ENCODE measurements at places on chromosomes 4 and X. TPM values are rescaled to one million over a fixed set of nuclear protein-coding genes. Genes with fewer than 3 reads are reported as not detected.

The ABCG2 gene
- 1.8 TPM for total RNA-seq

The NPFFR2 gene
- not detected for total RNA-seq

The SLC9B1 gene
- total RNA-seq: 1.2 TPM

The GPR173 gene
- not detected for total RNA-seq

The ZDHHC15 gene
- not detected for total RNA-seq

Data from activated CD8-positive, alpha-beta memory T cell treated with anti-CD3 and anti-CD28 coated beads, Interleukin-2, amount 10 ng/mL, durations not matched to agents 7 days and 5 days (primary cell).